ENCODE measurements at places on chromosomes 7 and 10. TPM values are rescaled to one million over a fixed set of nuclear protein-coding genes. Genes with fewer than 3 reads are reported as not detected.

LRIT1 gene
- not detected for total RNA-seq

PAX4 gene
- total RNA-seq = not detected

CALML5 gene
- total RNA-seq = not detected

MICALL2 gene
- 14.0 TPM for total RNA-seq

PKD2L1 gene
- not detected for total RNA-seq

NANOS1 gene
- 0.72 TPM for total RNA-seq

ACTL6B gene
- total RNA-seq = not detected

Data from epithelial cell of alveolus of lung (primary cell).